KBM-7 (cell line): ENCODE measurements at places on chromosomes 12 and 14.

GRCh38 chr12:51368640-51369517 is 22.3 kb downstream of the GALNT6 start:
- peak; percentile 98 for DNase-seq

GRCh38 chr12:105419606-105420005 is 89.1 kb downstream of the C12orf75 start:
- DNase-seq, result no peak

GRCh38 chr14:75535164-75535898 is 13.1 kb downstream of the BATF start:
- no peak for DNase-seq

- no peak for DNase-seq
Observed at GRCh38 chr12:49818241-49818895, 9.8 kb downstream of the NCKAP5L start.

- no peak for DNase-seq
Observed at GRCh38 chr14:88521818-88522217, 33.0 kb downstream of the PTPN21 start.

- no peak for DNase-seq
Observed at GRCh38 chr12:50529345-50529744, 24.6 kb downstream of the DIP2B start.
